CD14-positive monocyte (primary cell): ENCODE measurements at places on chromosomes 2 and 18.
A peak's percentile ranks its signal among the peaks of the same experiment; 100 is the strongest.

- DNase-seq = no peak
Measured at GRCh38 chr18:28040716-28041115, 136.2 kb downstream of the CDH2 start.

DNA sequence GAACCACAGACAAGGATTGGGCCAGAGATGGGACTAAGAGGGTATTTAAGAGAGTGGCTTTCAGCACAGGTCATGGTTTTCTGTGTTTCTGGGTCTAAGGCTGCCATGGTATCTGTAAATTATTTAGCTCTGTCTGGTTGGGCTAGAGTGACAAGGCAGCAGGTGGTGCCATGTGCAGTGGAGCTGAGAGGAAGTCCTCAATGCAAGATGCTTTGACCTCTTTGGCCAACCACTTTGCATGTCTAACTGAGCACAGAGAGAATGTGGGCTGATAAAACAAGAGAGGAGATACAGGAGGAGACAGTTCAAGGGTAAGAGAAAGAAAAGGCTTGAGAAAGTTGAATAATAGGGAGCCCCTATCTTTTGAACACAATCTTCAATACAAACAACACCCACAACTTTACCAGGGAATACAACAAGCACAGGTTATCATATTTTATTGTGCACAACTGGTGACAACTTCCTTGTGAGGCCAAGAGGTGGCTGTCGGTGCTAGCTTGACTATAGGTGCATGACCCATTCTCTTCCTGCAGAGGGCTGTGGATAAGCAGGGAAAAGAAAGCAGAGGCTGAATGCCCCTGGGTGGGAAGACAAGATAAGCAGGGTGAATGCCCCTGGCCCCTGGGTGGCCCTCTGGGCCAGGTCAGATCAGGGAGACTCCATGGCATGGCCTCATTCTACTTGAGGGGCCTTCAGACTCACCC lies 12.3 kb downstream of the FLACC1 start:
- DNase-seq = no peak

GRCh38 chr2:84849271-84849952 lies 31.5 kb downstream of the TRABD2A start:
- DNase-seq = no peak

DNA sequence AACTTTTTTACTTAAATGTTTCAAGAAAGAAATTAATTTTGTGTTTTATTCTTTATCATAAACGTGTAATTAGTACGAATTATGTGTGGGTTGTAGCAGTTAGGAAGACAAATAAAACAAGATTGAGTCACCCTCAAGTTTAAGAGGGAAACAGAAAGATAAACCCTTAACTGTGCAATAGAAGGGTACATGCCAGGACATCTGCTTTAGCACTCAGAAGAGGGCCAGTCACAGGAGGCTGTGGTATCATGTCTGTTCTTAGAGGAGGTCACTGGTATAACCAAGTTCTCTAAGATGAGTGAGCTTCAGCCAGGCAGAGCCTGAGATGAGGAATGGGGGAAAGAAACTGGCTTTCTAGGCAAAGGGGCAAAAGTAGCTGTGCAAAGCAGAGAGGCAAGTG lies 42.4 kb upstream of the GRHL1 start:
- DNase-seq = no peak

GRCh38 chr2:217568289-217568971 lies 434.4 kb downstream of the TNS1 start:
- DNase-seq = no peak

GRCh38 chr2:209960676-209961630 lies 41.5 kb upstream of the RPE start:
- peak; percentile 26 for DNase-seq

GRCh38 chr2:48851161-48851560 lies 95.6 kb upstream of the LHCGR start:
- DNase-seq = no peak

DNA sequence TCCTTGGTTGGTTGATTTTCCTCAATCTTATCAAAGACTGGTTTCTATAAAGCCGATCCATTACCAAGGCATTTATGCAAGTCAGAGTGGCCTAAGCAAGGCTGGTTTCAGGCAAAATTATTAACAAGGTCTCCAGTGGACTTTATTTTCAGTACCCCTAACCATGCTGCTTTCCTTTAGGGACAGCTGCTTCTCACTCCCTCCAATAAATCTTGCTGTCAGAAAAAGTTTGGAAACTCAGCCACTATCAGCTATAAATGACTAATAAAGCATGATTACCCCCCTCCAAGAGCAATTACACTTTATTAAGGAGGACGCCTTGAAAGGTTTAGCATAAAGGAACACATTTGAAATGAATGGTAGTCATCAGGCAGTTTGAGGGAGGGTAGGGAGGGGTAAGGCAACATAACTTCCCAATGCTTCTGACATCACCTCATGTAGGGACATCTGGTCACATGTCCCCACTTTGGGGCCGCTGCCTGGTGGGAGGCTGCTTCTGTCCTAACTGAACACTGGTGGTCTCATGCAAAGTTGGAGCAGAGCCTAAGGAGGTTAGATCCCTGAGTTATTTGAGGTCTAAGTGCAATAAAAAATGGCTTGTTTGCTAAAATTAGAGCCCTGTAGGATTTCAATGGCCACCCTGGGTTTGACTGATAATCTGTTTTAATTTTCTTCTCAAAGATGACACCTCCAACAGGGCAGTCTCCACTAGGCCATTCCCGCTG lies 58.0 kb upstream of the TMEM178A start:
- no peak for DNase-seq

- DNase-seq = peak; percentile 85
Measured at GRCh38 chr18:9740071-9740470, 32.0 kb downstream of the RAB31 start.

- DNase-seq = no peak
Measured at GRCh38 chr2:72901426-72901825, 14.2 kb downstream of the SPR start.

DNA sequence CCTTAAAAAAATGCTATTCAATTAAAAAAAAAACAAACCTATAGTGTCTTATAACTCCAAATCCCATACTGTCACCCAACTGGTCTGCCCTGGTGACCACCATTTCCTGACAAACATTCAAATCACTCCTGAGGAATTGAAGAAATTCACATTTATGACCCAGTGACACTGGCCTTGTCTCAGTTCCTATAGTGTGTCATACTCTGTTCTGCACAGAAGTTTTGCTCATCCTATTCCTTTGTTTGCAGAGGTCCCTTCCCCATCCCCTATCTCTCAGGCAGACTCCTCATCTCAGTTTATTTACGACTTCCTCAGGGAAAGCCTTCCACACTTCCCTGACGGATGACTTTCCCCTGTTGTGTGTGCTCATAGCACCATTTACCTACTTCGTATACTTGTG lies 14.7 kb downstream of the ZC3H6 start:
- no peak for DNase-seq

DNA sequence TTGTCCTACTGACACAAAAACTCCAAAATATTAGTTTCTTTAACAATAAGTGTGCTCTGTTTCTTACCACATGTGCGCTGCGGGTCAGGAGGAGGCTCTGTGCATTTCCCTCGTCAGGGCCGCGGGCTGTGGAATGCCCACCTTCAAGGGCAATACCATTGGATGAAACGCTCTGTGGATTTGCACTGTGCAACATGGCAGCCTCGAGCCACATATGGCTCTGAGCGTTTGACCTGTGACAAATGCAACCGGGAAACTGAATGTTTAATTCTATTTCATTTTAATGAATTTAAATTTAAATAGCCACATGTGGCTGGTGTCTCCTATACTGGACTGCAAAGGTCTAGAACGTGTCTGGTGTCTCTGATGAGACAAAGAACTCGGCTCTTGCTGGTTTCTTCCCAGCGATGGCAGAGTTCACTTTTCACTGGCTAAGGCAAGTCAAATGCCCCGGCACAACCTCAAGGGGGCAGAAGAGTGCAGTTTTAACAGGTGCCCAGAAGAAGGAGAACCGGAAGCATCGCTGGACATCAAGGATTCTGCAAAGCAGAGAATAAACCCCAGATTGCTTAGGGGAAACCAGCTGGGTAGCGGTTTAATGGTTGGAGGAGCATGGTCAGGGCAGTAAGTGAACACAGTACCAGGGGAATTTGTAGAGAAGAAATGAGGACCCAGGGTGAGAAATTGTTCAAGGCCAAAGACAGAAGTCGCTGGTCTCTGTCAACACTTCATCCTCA lies 37.0 kb upstream of the TMEM18 start:
- DNase-seq = peak; percentile 29

DNA sequence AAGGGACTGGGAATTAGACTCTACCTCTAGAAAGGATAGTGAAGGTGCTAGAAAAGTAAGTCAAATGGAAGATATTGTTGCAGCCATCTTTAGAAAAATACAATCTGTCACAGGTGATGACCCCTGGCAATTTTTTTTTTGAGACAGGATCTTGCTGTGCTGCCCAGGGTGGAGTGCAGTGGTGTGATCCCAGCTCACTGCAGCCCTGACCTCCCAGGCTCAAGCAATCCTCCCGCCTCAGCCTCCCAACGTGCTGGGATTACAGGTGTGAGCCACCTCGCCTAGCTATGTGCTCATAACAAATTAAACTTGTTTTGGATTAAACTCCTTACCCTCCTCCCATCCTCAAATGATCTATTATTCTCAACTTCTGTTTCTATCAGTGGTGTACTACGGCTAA lies 3.8 kb upstream of the GIGYF2 start:
- DNase-seq = no peak

- no peak for DNase-seq
Measured at GRCh38 chr2:170774074-170774473, 3.9 kb downstream of the ERICH2 start.

GRCh38 chr2:237566401-237567235 lies at the start of gene PRLH:
Gene PRLH (plus strand): TSS chr2:237566574. CDS start chr2:237566574, 0 bp downstream.
- no peak for DNase-seq

GRCh38 chr2:71670430-71670795 lies 217.1 kb downstream of the DYSF start:
- no peak for DNase-seq

GRCh38 chr18:61551586-61551985 lies 218.4 kb downstream of the CDH20 start:
- DNase-seq = peak; percentile 14

DNA sequence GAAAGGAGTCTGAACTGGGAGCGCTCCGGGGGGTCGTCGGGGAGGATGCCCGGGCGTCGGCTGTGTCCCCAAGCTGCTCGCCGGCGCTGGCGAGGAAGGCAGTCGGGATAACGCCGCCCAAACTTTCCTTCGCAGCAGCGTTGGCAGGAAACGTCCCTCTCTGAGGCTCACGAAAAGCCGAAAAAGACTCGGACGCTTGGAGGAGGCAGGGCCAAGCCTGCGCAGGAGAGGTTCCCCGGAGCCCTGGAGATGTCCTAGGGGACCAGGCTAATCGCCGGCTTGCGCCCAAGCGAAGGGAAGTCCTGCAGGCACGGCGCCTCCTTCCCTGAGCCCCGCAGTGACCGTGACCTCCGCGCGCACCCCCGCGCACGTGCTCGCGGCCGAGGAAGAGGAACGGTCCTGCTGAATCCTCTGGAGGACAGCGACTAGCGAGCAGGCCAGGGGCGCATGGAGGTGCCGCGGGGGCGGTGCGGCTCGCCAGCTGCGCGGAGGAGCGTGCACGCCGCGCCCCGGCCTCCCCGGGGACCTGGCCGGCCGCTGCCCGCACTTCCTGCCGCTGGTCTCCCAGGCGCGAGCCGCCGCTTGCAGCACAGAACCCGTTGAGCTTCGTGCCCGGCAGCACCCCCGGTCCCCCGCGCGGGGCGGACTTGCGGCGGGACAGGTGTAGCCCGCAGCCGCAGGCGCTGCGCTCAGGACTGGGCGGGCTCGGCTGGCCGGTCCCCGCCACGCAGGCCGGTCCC lies at the start of gene SH3RF3:
Gene SH3RF3 (plus strand): TSS at position 590 of the 740 bp plus-strand sequence.
- DNase-seq = peak; percentile 53

DNA sequence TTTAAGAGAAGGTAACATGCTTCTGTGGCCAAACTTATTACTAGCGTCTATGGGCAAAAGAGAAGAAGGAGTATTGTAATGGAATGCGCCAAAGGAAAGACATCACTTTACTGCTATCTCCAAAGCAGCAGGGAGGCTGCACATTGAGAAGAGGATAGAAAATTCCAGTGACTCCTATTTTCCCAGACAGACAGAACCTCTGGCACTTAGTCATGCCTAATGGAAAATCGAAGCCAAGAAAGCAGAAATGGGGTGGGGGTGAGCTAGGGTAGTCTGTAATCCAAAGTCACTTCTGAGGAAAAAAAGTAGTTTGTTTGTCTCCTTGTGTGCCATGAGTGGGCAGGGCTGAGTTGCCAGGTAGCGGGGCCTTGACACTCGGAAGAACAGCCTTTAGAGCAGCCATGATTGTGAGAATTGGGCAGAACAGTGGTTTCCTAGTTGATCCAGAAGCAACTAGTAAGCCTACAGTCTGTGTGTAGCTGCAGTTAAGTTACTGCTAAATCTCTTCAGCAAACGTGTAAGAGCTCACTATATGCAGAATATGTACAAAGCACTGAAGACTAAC lies 79.4 kb upstream of the FOSL2 start:
- DNase-seq = no peak

- DNase-seq = no peak
Measured at GRCh38 chr18:47992976-47993375, 62.5 kb upstream of the SMAD2 start.

- no peak for DNase-seq
Measured at GRCh38 chr2:237190966-237191713, 105.5 kb downstream of the COPS8 start.

DNA sequence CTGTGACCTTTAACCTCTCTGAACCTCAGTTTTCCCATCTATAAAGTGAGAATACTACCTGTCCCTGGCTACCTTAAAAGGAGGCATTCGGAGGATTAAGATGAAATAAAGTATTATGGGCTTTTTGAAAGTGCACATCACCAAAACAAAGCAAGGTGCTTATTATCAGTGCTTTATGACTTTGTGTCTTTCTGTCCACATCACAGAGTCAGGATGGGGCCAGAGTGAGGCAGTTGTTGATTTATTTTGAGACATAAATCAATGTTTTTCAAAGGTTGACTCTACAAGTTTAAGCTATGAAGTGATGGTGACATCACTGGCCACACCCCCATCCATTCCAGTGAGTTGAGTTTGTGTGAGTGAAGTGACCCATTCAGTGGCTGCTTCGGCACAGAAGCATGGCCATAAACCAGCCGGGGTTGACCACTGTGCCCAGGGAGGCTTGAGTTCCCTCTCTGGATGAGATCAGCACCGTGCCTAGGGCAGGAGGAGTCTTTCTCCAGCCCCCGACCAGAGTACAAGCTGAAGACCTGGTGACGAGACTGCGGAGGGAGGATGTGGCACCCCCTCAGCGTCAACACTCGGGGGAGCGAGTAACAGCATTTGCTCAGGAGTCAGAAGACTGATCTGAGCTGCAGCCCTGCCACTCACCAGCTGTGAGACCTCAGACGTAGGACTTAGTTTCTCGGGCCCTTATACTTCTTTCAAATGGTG lies 89.0 kb upstream of the PPP1CB start:
- DNase-seq = no peak

- no peak for DNase-seq
Measured at GRCh38 chr2:188727846-188728245, 246.3 kb upstream of the COL3A1 start.

DNA sequence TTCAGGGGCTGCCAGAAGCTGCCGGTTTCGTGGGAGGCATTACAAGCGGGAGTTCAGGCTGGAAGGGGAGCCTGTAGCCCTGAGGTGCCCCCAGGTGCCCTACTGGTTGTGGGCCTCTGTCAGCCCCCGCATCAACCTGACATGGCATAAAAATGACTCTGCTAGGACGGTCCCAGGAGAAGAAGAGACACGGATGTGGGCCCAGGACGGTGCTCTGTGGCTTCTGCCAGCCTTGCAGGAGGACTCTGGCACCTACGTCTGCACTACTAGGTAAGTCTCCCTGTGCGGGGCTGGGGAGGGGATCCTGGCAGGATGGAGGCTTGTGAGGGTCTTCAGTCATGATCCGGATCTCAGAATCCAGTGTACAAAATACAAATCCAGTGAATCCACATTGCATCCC lies 17.8 kb downstream of the IL1R2 start:
- DNase-seq = no peak
